ENCODE measurements at places on chromosomes 1 and 21.

- no peak for DNase-seq
These were observed 58.3 kb upstream of the SDC3 start for GRCh38 chr1:30966690-30967369.

GRCh38 chr1:112711670-112712069, 3.5 kb downstream of the PPM1J start:
- DNase-seq: no peak

DNA sequence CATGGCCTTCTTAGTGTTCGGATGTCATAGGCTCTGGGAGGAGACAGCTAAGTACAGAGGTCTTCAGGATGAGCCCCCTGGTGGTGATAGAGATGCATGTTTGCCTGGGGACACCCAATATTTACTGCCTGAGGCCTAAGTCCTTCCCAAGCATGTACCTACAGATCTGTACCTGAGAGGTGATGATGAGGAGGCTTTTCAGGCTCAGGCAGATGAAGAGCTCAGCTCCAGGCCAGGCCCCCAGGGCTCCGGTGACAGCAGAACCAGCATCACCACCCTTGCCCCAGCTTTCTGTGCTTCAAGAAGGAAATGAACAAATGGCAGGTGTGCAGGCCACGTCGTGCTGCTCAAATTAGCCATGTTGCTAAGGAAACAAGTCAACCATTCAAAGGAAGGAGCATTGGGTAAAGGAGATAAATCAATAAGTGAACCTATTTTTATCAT, 21.1 kb downstream of the CACNA1E start:
- DNase-seq: no peak

DNA sequence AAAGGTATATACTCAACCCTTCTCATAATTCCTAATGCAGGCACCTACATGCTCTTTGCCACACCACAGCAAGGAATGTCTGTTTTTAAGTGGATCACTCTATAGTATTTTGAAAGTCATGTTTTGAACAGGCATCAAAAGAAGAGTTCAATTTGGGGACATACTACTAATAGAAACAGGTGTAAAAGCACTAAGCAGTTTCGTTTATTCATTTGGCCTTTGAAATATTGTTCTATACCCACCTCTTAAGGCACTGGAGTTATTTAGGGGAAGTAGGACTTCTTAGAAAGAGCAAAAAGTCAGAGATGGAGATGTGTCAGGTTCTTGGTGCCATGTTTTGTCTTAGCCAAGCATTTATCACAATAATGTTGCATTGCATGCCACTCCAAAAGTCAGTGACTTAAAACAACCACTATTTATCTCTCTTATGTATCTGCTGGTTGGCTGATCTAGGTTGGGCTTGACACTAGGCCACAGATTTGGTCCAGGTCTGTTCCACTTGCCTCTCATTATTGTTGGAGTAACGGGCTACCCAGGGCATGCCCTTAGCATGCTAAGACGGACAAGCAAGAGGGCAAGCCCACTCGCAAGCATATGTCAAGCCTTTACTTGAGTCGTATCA, 107.5 kb downstream of the RGL1 start:
- no peak for DNase-seq

- DNase-seq: no peak
These were observed 48.3 kb upstream of the FCRL4 start for GRCh38 chr1:157646144-157646543.
